Erythroblast (primary cell): ENCODE measurements at places on chromosomes 11 and 22.

- DNase-seq = no peak
Observed at GRCh38 chr22:23828800-23829680, 9.8 kb downstream of the DERL3 start.

DNA sequence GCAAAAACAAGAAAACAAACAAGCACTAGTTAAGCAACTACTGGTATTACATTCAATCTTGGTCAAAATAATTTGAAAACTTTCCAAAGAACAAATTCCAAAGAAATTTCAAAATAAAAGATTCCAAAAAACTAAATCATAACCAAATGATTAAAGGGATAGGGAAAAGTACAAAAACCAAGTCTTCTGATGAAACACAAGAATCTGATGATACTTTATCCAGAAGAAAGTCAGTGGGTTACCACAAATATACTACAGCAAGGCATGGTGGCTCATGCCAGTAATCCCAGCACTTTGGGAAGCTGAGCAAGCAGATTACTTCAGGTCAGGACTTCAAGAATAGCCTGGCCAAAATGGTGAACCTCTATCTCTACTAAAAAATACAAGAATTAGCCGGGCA is 59.1 kb downstream of the NUP98 start:
- DNase-seq = no peak

GRCh38 chr11:55707029-55707428 is 45.0 kb downstream of the OR4C6 start:
- DNase-seq = peak; percentile 47

DNA sequence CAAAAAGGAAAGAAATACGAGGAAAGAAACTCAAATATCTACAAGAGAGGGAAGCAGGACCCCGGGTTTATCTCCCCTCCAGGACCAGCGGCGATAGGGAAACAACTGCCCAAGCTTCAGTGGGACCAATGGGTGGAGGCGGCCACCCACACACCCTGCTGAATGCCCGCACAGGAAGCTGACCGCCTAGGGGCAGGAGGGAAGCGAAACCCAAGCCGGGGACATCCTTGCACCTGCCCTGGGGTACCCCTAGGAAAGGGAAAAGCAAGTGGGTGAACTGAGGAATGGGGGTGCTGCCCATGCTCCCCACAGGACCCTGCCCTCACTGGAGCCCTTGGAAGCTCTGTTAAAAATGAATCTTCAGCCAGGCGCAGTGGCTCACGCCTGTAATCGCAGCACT is 27.6 kb upstream of the HMOX1 start:
- DNase-seq = no peak

DNA sequence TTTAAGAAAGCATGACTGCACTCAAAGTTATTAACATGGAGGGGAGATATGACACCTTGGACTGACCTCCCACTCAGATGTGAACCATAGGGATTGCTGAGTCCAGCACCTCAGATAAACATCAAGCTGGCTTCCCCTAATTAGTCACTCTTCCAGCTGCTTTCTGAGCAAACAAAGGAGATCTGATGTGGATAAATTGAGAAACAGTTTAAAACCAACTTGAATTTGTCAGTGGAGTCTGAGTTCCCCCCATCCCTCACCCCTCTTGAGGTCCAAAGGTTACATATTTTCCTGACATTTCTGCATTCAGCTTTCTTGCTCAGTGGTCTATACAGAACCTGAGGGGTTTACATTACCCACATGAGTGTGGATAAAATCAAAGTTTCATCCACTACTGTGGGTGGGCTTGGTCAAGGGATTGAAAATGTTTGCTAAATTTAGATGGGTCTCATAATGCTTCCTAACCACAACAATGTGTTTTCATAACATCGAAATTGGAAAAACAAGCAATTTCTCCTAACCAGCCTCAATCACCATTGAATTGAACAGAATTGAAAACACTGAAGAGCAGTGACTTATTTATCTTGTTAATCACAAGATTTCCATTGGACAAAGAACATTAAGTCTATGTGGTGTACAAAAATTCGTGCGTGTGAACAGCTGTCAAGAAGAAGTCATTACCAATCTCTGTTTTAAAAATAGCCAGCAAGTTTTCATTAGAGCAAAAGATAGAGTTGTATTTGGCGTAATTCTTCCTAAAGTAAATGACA is 292.3 kb downstream of the METTL15 start:
- no peak for DNase-seq

DNA sequence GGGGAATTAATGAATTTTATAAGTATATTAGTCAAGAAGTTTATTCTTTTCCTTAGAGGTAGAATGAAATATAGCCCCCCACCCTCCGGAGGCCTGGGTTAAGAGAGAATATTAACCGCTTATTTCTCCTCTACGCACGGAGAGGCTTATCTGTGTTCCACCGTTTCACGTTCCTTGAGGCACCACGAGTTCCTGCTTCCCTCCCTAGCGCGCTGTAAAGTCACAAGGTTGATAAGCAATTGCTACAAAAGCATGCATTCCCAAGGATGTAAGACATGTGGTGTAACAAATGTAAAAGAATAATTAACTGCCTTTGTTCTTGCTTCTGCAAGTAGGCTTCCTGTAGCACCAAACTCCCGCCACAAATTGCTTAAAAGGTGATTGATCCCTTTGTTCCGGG is 1.5 kb upstream of the ANKRD42 start:
- peak; percentile 72 for DNase-seq

GRCh38 chr22:29171721-29172120 is 34.0 kb upstream of the EMID1 start:
- DNase-seq = no peak

DNA sequence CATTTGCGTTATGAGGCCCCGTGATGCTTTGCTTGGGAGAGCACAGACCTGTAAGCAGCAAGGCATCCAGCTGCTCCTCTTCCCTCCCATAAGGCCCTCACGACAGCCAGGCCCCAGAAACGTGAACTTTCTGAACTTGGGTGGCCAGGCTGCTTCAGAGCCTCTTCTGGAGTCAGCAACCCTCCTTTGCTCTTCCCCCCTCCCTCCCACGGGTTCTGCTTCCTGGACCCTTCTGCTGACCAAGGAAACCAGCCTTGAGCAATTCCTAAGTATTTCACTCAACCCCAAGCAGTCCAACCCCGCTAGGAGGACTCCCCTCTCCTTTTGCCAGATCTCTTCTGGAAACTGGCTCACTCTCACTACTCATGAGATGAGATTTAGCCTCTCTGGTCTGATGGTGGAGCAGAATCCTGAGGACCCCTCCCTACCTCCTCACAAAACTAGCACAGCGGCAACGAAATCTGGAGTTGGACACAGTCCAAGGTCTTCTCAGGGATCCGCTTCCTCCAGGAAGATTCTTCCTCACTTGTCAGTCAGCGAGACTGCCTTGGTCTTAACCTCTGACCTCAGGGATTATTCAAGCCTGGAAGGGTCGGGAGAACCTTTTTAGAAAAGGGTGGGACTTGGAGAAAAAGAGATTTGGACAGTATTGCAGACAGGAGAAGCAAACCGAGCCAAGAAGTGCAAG is 86.2 kb downstream of the UBASH3B start:
- no peak for DNase-seq

GRCh38 chr11:26985943-26986342 is 8.0 kb upstream of the FIBIN start:
- no peak for DNase-seq

DNA sequence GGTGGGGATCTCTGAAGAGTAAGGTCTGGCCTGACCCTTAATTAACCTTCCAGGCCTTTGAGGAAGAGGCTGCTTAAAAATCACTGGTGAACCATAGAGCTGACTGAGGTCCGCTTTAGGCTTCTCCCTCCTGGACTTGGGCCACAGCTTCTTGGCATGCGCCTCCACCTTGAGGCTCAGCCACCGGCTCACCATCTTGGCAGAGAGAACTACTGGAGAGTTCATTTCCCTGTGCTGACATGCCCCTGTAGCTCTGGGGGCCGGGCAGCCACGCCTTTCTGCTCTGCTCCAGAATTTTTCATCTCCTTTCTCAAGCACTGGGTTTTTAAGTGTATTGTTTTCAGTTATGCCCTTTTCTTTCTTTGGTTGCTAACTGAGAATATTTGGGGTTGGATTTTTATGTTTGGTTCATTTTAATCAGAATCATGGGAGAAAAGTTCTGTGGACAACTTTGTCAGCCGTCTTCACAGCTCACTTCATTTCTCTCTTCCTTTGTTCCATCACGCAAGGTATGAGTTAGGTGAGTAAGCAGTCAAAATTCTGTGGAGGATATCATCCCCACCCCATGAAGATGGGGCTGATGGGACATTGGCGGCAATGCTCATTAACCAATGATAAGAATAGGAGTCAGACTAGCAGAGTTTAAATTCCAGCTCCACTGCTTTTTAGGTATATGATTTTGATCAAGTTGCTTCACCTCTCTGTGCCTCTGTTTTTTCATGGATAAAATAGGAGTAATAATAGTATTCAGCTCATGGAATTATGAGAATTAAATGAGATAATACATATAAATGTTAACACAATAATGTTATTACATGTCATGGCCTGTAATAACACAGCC is 103.9 kb downstream of the DBX1 start:
- no peak for DNase-seq

- DNase-seq = no peak
Observed at GRCh38 chr11:117983163-117983475, 3.1 kb upstream of the IL10RA start.

GRCh38 chr11:1222491-1223345 is at the start of gene MUC5B:
MUC5B (plus strand) TSS chr11:1223066; CDS start chr11:1223124, 58 bp downstream.
- no peak for DNase-seq

DNA sequence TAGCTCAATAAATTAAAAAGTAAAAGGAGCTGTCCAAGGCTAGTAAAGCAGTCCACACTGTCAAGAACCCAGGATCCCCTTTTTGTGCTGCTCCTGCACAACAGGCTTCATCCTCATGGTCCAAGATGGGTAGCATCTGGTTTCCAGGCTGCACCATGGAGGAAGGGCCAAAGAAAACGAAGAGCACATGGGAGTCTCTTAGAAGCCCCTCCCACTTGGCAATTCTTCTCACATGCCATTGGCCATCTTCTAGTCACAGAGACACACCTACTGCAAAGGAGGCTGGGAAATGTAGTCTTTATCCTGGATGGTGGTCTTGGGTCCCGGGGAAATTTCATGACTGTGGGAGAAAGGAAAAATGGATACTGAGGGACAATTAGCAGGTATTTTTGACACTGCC is 37.8 kb downstream of the PRR5L start:
- peak; percentile 27 for DNase-seq

- DNase-seq = no peak
Observed at GRCh38 chr11:93024369-93024768, 54.9 kb downstream of the MTNR1B start.

- DNase-seq = no peak
Observed at GRCh38 chr22:23530106-23530505, 50.0 kb downstream of the IGLL1 start.

GRCh38 chr22:49929994-49930575 is 11.7 kb downstream of the CRELD2 start:
- no peak for DNase-seq

DNA sequence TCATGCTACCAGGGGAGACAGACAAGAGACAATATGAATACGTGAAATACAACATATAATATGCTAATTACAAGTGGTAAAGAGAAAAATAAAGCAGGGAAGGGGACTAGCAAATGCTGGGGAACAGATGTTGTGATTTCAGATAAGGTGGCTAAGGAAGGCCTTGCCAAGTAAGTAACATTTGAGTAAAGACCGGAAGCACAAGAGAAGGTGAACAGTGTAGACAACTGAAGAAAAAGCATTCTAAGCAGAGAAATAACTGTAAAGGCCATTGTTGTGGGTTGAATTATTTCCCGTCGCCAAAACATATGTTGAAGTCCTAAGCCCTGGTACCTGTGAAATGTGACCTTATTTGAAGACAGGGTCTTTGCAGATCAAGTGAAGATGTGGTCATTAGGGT is 63.7 kb upstream of the EED start:
- no peak for DNase-seq

DNA sequence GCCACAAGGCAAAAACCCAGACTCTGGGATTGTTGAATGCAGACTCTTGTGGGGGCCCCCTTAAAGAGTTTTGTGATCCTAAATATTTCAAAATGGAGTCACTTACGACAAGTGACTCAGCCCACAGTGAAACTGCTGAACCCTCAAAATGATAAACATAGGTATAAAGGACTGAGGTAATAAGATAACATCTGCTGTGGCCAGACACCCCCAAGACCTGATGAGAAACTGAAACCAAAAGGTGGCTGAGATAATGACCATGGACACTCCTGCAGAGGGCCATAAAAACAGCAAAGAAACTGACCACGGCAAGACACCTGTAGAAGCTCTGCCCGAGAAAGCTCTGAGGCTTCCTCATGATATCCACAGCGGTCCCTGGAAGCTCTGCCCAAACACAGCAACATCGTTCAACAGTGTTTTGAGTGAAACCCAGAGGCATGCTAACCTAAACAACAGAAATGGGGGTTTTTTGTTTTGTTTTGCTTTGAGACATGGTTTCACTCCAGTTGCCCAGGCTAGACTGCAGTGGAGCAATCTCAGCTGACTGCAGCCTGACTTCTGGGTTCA is 1.6 kb upstream of the PLAAT4 start:
- DNase-seq = no peak

- DNase-seq = no peak
Observed at GRCh38 chr22:20887375-20887774, 28.6 kb downstream of the SNAP29 start.

GRCh38 chr22:38531251-38531938 is 25.3 kb upstream of the DDX17 start:
- no peak for DNase-seq

- DNase-seq = no peak
Observed at GRCh38 chr11:45405916-45406670, 120.0 kb upstream of the SYT13 start.

DNA sequence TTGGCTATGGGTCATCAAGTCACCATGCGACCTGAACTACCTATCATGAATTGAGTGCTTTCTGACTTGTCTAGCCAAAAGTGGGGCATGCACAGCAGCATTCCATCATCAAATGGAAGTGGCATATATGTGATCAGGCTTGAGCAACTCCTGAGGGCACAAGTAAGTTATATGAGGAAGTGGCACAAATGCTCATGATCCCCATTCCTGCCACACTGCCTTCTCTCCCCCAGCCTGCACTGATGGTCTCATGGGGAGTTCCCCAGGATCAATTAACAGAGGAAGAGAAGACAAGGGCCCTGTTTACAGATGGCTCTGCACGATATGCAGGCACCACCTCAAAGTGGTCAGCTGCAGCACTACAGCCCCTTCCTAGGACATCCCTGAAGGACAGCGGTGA is 21.8 kb downstream of the MS4A4E start:
- no peak for DNase-seq

GRCh38 chr22:44782363-44782963 is 30.1 kb downstream of the ARHGAP8 start:
- DNase-seq = no peak

GRCh38 chr11:94338651-94339050 is 34.3 kb downstream of the IZUMO1R start:
- no peak for DNase-seq

DNA sequence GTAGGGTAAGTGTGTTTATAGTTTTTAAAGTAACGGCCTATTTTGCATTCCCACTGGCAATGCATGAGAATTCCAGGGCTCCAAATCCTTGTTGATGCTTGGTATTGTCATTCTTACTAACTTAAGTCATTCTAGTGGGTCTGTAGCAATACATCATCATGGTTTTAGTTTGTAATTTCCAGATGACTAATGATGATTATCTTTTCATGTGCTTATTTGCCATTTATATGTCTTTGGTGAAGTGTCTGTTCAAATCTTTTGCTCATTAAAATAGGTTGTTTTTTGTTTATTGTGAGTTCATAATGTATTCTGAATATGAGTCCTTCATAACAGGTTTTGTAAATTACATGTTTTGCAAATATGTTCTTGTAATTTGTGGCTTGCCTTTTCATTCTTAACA is 31.2 kb downstream of the MTMR3 start:
- DNase-seq = peak; percentile 24

- DNase-seq = no peak
Observed at GRCh38 chr11:47848700-47849155, 578 bp upstream of the NUP160 start.
